ENCODE measurements at places on chromosomes 3 and 15.

DNA sequence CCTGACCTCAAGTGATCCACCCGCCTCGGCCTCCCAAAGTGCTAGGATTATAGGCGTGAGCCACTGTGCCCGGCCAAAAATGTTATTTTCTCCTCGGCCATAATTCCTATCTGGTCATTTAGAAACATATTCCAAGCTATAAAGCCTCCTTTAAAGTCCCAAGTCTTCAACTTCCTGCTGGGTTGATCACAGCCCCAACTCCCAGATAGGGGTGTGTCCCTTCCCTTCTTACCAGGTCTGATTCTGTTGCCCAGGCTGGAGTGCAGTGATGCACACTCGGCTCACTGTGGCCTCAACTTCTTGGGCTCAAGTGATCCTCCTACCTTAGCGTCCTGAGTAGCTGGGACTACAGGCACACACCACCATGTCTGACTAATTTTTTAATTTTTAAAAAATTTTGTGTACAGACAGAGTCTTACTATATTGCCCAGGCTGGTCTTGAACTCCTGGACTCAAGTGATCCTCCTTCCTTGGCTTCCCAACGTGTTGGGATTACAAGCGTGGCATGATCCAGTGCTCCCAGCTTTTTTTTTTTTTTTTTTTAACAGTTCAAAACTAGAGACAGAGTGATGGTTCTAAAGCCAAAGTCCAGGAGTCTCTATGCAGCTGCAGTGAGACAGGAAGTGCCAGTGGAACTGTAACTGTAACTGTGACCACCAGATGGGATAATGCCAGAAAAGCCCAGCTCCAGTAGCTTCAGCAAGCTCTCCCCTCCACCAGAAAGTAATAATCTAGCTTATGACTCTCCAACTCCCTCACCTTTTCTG lies 8.2 kb upstream of the PRKAR2A start:
- no peak for DNase-seq

- no peak for DNase-seq
These were observed 108.5 kb downstream of the SYNPR start for GRCh38 chr3:63386568-63386967.

DNA sequence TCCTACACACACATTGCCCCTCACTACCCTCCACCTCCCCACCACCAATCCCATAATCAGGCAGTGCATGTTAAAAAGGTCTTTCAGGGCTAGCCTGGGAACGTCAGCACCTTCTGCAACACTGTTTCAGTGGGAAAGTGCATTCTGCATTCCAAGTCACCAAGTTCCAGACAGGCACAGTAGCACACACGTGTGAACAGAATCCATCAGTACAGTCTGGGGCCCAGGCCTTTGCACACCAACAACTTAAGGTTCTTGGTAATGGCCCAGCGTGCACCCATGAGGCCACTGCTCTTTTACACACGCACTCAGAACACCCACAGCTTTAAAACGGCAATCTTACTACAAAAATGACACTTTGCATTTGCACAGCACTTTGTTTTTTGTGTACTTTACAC lies 1.2 kb downstream of the ANXA2 start:
- no peak for DNase-seq

DNA sequence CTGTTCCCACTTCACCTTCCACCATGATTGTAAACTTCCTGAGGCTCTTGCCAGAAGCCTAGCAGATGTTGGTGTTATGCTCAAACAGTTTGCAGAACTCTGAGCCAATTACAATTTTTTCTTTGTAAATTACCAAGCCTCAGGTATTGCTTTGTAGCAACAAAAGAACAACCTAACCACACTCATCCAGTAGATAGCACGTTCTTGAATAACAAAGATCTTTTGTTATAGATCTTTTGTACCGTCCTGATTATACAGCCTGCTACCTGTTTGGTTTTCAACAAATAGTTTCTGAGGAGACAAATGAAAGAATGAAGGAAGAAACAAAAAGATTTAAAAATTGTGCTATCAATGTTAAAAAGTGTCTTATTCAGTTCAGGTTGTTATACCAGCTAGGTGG lies 474.7 kb upstream of the ALCAM start:
- DNase-seq, result no peak

DNA sequence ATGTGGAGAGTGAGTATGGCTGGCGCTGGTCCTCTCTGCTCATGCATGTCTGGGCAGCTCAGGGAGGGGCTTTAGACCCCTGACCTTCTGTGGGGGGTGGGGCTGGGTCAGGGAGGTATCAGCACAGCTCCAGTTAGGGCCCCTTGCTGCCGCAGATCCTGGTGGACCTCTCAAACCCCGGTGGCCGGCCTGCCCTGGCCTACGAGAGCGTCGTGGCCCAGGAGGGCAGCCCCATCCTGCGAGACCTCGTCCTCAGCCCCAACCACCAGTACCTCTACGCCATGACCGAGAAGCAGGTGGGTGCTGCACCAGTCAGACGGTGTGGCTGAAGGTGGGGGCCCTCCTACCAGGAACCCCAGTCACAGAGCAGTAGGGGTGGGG lies 20.2 kb downstream of the PLXNA1 start:
- no peak for DNase-seq

DNA sequence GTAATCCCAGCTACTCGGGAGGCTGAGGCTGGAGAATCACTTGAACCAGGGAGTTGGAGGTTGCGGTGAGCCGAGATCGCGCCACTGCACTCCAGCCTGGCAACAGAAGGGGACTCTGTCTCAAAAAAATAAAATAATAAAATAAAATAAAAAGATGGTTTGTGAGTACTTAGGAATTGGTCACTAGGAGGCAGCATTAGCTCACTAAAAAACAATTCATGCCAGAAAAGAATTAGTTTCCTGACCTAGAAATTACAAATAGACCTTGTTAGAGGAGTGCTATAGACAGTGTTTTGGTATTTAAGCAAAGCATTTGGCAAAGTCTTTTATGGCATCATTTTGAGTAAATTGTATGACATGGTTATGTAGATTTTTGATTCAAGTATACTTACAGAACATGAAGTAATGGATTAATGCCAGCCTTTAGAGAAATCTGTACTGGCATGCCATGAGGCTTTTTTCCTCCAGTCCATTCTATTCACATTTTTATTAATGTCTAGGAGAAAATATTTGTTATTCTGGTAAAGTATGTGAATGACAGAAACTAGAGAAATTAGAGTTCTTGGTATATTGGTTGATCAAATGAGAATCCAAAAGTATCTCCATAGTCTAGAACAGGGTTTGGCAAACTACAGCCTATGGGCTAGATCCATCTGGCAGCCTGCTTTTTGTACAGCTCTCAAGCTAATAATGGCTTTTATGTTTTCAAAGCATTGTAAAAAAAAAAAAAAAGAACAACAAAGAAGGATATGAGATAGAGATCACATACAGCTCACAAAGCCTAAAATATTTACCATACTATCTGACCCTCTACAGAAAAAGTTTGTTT lies 81.6 kb downstream of the LRRC49 start:
- no peak for DNase-seq

GRCh38 chr3:140163159-140163763 lies 228.3 kb downstream of the CLSTN2 start:
- no peak for DNase-seq

- no peak for DNase-seq
These were observed 229.2 kb downstream of the MBNL1 start for GRCh38 chr3:152497890-152498289.

GRCh38 chr3:27425896-27426565 lies 56.8 kb upstream of the NEK10 start:
- DNase-seq, result no peak

- no peak for DNase-seq
These were observed 191.5 kb upstream of the SLC2A2 start for GRCh38 chr3:171218069-171218468.

DNA sequence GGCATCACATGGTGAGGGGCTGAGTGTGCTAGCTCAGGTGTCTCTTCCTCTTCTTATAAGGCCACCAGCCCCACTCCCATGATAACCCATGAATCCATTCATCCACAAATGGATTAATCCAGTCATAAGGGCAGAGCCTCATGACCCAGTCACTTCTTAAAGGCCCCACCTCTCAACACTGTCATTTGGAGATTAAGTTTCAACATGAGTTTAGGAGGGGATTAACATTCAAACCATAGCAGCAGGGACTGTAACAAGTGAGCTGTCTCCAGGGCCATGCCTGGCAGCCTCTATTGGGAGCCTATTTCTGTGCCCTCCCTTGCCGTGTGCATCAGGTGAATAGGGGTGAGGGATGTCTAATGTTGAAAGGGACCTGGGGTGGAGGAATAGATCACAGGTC lies 77.5 kb downstream of the CHRD start:
- no peak for DNase-seq

DNA sequence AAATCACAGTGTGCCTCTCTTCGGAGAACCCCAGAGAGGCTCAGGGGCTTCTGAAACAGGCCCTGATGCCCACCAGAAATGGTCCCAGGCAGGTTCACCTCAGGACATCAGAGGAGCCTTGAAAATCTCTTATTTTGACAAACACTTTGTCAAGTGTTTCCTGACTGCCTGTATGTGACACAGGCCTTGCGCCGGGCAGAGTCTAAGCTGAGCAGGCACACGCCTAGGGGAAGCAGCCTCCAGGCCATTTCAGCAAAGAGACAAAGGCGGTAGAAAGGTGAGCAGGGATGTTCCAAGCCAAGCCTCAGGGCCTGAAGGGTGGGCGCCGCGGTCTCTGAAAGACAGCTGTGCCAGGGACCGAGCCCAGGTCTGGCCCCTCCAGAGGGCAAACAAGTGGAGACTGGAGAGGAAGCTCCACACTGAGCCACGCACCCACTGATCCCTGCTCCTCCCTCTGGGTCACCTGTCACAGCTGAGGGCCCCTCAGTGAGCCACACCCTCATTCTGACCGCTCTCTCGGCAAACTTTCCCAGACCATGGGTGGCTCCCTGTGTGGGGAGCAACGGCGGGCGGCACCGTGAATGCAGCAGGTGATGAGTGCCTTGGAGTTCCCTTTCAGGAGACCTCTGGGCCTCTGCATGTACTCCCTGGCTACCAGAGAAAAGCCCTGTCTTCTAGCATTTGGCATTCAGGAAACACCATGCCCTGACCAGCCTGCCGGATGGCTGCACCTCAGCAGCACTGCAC lies 136.1 kb downstream of the ADAMTS17 start:
- DNase-seq, result no peak

DNA sequence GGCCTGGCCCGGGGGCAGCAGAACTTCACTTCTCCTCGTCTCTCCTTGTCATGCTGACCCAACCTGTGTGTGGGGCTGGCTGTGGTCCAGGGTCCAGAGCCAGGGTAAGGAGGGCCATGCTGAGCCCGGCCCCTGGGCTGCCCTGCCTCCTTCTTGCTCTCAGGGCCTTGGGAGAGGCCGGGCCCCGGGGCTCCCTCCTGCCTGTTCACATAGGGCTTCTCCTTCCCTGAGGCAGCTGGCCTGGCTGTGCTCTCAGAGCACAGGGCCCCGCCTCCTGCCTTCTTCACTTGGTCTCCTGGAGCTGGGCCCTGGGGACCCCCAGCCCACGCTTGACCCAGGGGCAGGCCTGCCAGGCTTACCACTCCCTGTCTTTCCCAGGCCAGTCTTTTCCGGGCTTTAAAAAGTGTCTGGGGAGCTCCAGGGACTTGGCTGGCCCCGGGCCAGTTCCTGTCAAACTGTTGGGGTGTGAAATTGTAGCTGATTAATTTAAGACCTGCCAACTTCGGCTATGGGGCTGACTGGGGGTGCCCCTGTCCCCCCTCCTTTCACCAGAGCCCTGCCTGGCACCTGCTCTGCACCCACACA lies 11.8 kb downstream of the PLXNA1 start:
- DNase-seq, result no peak

- no peak for DNase-seq
These were observed 9.2 kb downstream of the CD86 start for GRCh38 chr3:122064326-122064725.

DNA sequence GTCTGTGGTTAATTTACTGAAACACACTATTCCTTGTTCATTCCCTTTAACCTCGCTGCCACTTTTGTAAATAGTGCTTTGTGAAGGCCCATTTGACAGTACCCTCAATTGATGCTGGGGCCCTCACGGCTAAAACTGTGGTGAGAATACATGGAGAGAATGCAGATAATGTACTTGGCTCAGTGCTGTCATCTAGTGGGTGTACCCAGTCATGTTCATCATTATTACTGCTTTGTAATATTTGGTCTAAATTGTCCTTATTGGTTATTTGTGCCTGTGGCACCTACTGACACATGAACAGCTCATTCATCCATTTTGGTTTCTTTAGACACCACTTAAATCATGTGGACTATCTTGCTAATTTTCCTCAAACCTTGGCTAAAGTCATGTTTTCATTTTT lies 543.6 kb downstream of the EDEM1 start:
- DNase-seq, result no peak

GRCh38 chr15:28881170-28881569 lies 4.6 kb upstream of the APBA2 start:
- no peak for DNase-seq

GRCh38 chr3:196145468-196146262 lies 63.8 kb upstream of the TFRC start:
- DNase-seq, result no peak

- DNase-seq, result no peak
These were observed 136.0 kb upstream of the UBE2E2 start for GRCh38 chr3:23067116-23067515.

DNA sequence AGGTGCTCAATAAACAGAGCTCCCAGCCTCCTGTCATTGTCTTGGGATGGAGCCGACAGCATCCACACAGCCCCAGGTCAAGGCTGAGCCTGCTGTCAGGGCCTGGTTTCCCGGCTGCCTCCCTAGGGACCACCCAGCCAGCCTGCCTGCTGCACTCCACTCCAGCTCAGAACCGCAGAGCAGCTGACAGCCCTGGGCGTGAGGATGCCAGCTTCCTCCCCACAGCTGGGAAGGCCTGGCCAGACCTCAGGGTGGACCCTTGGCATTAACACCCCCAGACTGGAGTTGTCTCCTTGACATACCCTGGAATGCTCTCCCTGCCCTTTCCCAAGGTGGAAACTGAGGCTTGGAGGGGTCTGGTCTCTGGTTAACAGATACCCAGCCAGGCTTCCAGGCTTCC lies 112.0 kb downstream of the WNT7A start:
- no peak for DNase-seq

DNA sequence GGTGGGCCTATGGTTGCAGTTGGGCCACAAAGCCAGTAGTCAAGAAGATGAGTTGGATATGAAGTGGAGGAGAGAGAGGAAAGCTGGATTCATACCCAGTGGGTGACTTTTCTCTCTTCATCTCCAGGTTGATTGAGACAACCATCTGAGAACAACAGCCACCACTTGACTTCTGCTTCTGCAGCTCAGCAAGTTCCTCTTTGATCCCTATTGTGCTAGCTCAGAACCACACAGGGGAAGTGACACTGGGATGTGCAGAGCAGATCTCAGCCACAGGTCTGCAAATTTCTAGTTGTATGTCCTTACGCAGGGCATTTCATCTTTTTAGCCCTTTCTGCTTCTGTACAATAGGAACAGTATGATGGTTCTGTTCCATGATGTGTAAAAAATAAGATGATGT lies 459.2 kb upstream of the ARRDC4 start:
- no peak for DNase-seq

- DNase-seq, result no peak
These were observed 144.0 kb downstream of the AQP9 start for GRCh38 chr15:58282060-58282708.

DNA sequence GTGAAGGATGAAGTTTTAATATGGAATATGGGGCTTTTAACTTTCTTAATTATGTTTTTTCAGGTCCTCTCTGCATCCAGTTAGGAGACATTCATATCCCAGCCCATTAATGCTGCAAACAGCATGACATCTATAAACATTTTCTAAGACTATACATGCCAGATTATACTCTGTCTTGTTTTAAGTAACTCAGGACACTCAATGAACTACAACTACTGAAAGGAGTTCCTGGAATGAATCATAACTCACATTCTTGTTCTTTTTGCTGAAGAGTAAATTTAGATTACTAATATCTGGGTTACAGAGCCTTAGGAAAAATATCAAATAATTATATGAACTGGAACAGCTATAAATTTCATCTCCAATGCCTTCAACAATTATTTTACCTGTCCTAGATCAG lies 167.4 kb downstream of the STAG1 start:
- no peak for DNase-seq
